ENCODE measurements at places on chromosomes 2 and 18. TPM values are rescaled to one million over a fixed set of nuclear protein-coding genes. Genes with fewer than 3 reads are reported as not detected.

Gene AMER3
- total RNA-seq: 27.8 TPM

DNA sequence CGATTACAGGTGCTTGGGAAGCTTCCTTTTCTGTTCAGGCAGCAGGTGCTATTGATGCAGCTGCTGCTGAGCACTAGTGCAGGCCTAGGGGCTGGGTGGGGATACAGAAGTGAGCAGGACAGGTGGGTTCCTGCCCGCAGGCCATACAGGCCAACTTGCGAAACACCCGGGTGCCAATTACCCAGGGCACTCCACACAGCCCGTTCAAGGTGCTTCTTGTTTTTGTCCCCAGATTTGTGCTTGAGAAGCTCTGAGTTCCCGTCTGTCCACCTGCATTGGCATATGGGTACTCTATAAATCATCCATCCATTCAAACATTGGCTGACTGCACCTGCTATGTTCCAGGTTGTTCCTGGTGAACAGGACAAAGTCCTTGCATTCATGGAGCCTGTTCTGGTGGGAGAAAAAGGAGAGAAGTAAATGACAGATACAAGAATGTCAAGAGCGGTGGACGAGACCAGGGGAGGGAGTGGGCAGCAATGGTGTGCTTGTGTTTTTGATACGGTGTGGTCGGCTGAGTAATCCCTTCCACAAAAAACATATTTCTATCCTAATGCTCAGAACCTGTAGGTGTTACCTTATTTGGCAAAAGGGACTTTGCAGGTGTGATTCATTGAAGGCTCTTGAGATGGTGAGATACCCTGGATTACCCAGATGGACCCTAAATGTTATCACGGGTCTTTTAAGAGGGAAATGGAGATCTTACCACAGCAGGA, 31.4 kb downstream of the SH3BP4 start:
- no peak for DNase-seq

DNA sequence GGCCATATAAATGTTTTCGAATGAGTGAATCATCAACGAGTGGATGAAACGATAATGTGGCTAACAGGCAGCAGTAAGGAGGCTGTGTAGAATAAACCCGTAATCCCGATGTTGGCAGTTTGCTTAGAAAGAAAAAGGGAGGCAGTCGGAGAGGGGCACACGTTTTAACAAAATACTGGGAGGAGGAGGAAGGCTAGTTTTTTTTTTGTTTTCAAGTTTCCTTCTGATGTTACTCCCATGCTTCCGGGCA, 476 bp upstream of the MSH2 start:
- DNase-seq: no peak

Gene CERKL
- 2.8 TPM for total RNA-seq
